ENCODE measurements at places on chromosomes 3 and 15.

DNA sequence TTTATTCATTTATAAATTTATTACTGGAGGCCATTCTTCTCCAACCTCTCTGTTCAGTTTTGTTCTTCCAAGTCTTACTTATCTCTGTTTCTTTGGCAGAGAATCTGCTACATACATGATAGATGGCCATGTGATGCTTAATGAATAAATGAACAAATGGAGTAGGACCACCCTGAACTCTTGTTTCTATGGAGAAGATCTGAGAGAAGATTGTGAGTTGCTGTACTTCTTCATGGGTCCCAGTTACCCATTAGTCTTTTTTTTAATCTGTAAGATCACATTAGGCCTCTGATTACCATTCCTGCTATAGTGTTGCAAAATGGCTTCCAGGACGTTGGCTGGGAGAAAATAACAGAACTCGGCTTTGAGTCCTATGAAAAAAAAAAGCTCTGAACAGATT is 191.9 kb upstream of the SYNPR start:
- DNase-seq, result no peak

DNA sequence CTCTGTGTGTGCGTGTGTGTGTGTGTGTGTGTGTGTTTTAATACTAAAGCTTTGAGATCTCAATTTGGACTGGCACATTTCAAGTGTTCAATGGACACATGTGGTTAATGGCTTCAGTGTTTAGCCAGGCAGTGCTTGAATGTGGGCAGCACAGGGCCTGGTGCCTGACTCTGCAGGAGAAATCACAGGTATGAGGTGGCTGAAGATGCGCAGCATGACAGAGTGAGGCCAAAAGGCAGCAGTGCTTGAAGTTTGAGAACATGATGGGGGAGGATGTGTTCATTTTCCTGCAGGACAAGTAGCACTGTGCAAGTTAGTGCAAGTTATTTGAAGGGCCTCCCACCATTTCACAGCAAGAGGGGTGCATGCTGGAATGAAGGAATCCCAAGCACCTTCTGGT is 620.5 kb upstream of the TBL1XR1 start:
- DNase-seq, result no peak

DNA sequence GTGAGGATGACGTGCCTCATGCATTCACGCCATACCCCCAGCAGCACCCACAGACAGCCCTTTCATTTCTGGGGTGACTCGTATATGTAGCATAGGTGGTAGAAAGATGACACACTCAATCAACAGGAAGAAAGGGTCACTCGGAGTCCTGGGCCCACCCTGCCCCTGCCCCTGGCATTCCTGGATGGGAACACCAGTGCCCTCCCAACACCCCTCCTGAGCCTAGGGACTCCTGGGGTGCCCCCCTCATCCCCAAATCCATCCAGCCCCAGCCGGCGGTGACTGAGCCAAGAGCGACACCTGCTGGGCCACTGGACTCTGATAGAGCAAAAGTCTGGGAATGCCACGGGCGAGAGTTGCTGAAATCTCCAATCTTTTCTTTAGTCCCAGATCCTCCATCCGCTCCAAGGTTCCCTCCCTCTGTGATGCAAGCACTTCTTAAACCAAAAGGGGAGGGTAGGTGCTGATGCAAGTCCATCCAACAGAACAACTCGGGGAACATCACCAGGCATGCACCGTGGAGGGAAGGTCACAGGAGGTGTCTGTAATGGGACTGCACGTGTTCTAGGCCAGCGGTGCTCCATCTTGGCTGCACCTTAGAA is 31.1 kb downstream of the ACAN start:
- DNase-seq, result no peak

DNA sequence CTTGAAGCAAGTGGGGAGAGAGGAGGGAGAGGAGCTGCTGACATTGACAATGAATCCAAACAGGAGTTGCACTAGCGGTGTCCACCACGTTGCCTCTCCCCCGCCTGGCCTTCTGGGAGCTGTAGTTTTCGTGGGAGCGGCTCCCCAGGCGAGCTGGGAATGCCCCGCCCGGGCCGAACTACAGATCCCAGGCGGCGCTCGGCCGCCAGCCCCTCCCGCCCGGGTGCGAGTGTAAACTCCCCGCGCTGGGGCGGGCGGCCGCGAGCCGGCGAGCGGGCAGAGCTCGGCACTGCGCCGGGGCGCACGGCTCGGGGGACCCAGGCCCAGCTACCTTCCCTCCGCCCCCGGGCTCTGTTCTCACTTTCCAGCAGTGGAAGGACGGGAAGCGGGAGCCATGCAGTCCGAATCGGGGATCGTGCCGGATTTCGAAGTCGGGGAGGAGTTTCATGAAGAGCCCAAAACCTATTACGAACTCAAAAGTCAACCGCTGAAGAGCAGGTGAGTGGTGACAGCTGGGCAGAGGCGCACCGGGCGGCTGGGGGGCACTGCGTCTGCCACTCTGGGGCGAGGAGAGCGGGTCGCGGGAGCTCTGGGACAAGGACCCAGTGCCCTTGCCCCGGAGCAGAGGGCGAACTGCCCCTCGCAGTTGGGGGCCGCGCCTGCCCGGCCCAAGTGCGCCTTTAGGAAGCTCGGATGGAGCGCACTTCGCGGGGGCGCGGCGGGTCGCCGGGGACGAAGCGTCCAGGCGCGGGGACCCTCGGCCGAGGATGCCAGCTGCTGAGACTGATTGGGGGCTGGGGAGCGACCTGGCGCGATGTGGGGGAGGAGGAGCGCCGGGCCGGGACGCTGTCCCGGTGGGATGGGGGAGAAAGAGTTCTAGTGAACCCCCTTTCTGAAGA is at the start of gene MITF:
TSS of gene MITF (plus strand) at position 261 of the 899 bp plus-strand sequence. CDS start at position 395, 134 bp downstream.
- no peak for DNase-seq

DNA sequence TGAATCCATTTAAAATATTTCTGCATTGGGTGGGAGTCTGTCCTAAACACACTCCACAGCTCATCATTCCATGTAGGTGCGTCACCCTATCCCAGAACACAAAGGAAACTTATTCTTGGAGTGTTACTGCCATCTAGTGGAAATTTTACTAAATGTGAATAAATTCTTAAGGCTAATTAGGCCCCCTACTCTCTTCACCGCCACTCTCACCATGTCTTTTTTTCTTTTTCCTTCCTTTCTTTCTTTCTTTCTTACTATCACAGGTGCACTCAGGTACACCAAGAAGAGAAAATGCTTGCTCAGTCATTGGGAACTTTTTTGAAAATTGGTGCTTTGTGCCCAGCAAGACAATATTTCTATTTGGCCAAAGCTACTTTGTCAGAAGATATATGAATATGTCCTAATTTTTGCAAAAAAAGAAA is 26.4 kb upstream of the ATP8B4 start:
- DNase-seq, result no peak

DNA sequence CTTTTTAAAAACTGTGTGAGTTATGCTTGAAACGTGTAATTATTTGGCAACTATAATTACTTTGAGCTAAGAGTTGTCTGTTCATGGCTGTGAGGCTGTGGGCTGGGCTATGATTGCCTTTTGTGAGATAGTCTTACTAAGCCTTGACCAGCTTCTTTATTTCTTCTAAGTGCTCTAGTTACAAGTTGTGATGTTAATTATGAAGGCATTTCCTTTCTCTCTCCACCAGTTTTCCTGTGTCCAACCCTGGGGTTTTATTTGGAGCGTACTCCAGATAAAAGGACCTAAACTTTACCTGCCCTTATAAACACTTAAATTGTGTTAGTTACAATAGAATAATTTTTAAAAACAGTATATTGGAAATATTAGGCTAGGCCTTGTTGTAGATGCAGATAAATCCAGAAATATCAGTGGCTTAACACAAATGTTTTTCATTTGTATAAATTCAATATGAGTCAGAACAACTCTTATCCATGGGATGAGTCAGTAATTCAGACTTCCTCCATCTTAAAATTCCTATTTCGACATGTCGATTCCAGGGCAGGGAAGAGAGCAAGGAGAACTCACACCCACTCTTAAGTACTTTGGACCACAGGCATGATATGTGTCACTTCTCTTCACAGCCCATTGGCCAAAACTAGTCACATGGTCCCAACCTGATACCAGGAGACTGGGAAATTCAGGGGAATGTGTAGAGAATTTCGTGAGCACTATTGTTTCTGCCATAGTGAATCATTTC is 17.0 kb downstream of the TMEM62 start:
- no peak for DNase-seq

GRCh38 chr3:30048431-30048830 is 558.0 kb upstream of the TGFBR2 start:
- DNase-seq, result no peak

GRCh38 chr15:65558336-65558735 is 28.1 kb downstream of the HACD3 start:
- no peak for DNase-seq

DNA sequence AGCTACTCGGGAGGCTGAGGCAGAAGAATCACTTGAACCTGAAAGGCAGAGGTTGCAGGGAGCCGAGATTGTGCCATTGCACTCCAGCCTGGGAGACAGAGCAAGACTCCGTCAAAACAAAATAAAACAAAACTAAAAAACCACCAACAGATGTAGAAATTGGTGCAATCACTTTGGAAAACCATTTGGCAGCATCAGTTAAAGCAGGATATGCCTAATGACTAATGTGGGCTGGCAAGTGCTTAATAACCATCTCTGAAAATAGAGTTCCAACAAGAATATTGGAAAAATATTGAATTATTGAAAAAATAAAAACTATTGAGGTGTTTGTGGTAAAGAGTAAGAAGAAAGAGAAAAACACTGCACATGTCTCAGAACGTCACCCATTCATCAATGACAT is 16.1 kb upstream of the RTP3 start:
- DNase-seq, result no peak

GRCh38 chr15:78695854-78696253 is 54.8 kb upstream of the CHRNB4 start:
- no peak for DNase-seq

- no peak for DNase-seq
Measured at GRCh38 chr3:111200027-111200426, 128.4 kb downstream of the NECTIN3 start.

DNA sequence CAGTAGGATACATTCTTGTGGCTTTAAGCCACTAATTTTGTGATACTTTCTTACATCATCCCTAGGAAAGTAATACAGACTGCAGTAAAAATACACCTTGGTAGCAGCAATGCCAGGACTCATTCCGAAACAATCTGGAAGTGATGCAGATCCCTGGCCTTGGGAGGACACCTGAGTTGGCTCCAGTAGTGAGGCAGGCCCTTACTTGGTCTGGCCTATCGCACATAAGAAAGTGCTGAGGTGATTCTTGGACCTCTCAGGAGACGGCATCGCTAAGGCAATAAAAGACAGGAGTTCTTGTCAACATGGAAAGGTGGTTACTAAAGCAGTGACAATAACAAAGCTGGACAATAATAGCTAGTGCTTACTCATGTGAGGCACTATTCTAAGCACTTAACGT is 126.5 kb downstream of the SUCNR1 start:
- DNase-seq, result no peak

- no peak for DNase-seq
Measured at GRCh38 chr3:72247645-72248388, 462.9 kb upstream of the PROK2 start.

- DNase-seq, result no peak
Measured at GRCh38 chr3:44424758-44425157, 52.7 kb downstream of the ZNF445 start.

DNA sequence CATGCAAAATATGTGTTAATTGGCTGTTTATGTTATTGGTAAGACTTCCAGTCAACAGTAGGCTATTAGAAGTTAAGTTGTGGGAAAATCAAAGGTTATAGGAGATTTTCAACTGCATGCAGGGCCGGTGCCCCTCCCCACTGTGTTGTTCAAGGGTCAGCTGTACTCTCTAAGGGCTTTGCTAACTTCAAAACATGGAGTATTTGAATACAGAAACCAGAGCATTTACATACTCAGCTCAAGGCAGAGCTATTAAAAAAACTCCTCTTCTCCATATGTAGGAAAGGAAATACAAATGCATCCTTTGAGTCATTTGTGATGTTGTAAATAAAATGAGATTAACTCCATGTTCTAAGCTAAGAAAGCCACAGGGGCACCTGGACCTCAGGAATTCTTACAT is 16.8 kb downstream of the IL17RB start:
- DNase-seq, result no peak

- no peak for DNase-seq
Measured at GRCh38 chr3:134242649-134243617, 7.7 kb downstream of the RYK start.

GRCh38 chr15:39593071-39593655 is 12.3 kb downstream of the THBS1 start:
- DNase-seq, result no peak

DNA sequence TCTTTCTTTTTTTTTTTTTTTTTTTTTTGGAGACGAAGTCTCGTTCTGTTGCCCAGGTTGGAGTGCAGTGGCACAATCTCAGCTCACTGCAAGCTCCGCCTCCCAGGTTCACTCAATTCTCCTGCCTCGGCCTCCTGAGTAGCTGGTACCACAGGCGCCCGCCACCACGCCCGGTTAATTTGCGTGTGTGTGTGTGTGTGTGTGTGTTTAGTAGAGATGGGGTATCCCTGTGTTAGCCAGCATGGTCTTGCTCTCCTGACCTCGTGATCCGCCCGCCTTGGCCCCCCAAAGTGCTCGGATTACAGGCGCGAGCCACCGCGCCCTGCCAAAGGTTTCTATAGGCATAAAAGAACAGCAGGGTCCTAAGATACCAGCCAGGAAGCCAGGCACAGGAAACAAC is 261.0 kb upstream of the CCDC54 start:
- no peak for DNase-seq

- DNase-seq, result no peak
Measured at GRCh38 chr3:106529738-106530137, 660.9 kb upstream of the CBLB start.

GRCh38 chr15:26504009-26504408 is 268.9 kb downstream of the GABRB3 start:
- no peak for DNase-seq

GRCh38 chr3:188349933-188350332 is 196.0 kb downstream of the LPP start:
- no peak for DNase-seq

- no peak for DNase-seq
Measured at GRCh38 chr3:151969026-151969642, 95.7 kb downstream of the SUCNR1 start.

DNA sequence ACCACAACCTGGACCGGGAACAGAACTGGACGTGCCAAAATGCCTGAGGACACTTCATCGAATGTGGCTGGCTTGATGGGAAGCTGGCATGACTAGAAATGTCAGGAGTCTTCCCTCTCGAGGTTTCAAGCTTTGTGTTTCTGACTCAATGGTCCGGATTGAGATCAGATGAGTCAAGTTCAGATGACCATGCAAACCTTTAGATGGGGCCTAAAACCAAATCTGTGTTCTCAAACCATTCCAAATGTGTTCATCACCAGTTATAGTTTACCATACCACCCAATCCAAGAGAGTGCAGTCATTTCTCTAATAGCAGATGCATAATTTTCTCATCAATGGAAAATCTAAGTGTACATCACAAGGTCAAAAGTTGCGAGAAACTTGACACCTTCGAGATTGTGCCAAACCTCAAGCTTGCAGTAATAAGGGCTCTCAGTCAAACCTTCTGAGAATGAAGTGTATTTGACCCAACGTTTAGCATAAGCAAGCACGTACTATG is 369.1 kb downstream of the RORA start:
- no peak for DNase-seq

DNA sequence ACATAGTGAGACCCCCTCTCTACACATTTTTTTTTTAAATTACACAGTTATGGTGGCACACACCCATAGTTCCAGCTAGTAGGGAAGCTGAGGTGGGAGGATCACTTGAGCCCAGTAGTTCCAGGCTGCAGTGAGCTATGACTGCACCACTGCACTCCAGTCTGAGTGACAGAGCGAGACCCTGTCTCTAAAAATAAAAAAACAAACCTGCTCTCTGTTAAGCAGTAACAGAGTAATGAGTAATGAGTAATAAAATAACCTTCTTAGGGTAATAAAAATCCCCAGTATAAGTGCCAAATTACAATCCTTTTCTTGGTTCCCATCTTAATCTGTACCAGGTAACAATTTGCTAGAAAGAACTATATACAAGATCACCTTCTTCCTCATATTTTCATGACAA is 65.9 kb upstream of the PLXND1 start:
- no peak for DNase-seq
